Jurkat, Clone E6-1 (cell line): ENCODE measurements at places on chromosomes 2 and 18.

DNA sequence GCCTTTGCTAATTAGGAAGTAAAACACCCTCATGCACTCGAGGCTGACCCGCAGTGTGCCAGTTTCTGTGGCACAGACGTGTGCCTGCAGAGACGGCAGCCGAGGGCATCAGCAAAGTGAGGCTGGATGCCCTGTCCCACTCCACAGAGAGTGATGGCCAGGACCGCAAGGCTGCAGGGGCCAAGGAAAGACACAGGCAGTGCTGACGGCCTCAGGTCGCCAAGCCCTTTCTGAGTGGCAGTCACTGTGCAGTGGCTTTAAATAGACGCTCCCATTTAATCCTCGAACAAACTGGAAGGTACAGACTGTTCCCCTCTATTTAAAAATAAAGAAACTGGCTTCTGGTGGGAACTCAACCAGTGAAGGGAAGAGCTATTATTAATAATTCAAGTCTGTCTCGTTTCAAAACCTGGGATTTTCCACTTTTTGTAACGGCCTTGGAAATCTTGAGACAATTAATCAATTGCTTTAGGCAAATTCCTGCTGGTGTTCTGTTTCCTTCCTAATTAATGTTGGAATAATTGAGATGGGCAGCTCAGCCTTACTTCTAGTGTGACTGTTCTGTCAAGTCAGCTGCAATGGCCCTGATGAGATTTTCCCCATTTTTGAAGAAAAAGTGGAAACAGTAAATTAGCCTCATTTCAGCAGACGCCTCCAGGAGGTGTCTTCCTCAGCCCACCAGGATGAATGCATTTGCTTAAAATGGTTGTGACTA, 644.6 kb upstream of the RAB6C start:
- DNase-seq = no peak

DNA sequence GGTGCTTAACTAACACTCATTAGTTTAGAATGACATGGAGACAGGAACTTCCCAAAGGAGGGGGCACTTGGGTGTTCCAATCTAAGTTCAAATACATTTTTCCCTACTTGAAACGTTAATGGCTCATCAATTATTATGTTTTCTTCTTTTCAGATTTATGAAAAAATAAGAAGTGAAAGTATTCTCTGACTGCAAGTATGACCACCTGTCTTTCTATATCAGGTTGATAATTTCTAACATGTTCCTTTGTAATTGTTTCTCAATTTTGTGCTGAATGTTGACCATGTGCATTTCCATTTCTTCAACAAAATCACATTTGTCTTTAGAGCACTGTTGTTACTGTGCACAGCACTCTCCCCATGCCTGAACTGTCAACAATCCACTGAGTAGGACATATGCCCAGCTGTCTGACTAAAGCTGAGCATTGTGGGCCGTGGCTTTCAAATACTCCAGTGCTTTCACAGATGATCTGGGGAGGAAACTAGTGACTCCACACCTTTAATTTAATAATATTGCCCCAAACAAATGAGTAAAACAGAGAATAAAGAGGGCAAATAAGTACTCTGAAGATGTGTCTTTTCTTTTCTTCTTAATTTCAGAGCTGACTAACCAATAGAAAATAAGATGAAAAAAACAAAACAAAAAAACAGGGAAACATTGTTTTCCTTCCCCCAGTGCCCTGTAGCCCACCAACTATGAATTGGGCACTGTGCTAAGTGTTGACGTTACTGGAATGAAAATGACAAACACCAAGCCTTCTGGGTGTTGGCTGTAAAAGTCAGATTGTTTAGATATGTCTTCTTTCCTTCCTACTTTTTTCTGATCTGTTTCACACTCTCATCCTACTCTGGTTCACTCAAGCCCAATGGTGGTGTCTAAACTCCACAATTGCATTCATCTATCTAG, 16.0 kb downstream of the LANCL1 start:
- DNase-seq = no peak

DNA sequence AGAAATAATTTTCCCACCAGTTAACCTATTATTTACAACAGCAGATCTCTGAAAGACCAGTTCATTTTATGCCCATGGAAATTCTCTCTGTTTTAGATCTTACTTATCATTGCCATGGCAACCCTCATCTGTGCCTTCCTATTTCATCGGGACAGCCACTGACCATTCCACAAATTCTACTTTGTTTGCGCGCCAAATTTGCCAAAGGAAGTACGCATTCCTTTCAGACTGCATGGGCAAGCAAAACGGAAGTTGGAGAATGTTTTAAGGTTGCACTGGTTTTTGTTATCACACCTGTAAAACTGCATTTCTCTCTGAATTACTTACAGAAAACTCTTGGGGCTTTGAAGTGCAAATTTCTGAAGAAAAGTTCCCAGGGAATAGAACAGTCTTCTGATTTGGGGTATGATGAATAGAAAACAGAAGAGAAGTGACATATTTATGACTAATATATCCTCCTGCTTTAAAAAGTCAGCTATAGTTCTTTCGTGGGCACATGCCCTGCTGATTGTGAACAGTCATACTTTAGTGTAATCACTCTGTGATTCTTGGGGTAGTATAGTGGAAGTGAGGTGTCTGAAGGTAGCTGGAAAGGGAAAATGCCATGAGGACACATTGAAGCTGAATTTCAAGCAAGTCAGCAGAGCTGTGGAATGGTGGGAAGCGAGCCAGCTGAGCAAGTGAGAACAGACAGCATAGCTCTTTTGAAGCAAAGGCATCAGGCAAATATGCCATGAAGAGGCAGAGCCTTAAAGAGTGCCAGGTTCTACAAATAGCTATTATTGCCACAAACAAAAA, 20.9 kb downstream of the NETO1 start:
- no peak for DNase-seq

DNA sequence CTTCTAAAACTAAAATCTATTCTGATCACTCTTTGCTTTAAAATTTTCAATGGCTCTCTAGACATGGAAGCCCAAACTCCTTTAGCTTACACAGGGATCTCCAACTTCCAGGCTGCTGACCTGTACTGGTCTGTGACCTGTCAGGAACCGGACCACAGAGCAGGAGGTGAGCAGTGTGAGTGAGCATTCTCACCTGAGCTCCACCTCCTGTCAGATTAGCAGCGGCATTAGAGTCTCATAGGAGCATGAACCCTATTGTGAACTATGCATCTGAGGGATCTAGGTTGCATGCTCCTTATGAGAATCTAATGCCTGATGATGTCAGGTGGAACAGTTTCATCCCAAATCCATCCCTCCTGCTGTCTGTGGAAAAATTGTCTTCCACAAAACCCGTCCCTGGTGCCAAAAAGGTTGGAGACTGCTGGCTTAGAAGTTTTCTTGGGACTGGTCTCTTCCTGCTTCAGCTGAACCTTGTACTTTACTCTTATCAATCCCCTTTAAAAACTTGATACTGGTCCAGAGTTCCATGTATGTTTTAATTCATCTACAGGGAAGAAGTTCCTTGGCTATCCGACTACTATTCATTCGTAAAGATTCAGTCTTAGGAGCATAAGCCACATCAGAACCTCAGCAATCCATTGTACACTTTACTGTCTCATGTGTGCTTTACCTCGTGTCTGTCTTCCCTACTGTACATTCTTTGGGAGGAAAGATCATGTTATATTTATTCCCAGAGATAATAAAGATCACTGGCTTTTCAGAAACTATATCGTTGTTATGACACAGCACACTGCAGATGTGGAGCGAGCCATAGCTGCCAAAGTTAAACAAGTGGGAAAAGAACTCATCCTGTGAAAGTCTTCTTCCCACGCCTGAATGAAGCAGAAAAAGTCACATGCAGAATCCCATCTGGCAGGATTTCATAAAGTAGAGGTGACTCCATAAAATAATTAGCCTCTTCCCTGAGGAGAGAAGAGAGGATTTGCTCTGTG, 183.8 kb downstream of the LRATD1 start:
- no peak for DNase-seq

GRCh38 chr2:85354286-85355072, at the start of the genes ELMOD3 and RETSAT:
Gene ELMOD3 (plus strand): TSS chr2:85354769. CDS start chr2:85357199, 2,430 bp downstream.
Gene RETSAT (minus strand): TSS chr2:85354528. CDS start chr2:85354507, 21 bp downstream.
- DNase-seq = peak; percentile 99

DNA sequence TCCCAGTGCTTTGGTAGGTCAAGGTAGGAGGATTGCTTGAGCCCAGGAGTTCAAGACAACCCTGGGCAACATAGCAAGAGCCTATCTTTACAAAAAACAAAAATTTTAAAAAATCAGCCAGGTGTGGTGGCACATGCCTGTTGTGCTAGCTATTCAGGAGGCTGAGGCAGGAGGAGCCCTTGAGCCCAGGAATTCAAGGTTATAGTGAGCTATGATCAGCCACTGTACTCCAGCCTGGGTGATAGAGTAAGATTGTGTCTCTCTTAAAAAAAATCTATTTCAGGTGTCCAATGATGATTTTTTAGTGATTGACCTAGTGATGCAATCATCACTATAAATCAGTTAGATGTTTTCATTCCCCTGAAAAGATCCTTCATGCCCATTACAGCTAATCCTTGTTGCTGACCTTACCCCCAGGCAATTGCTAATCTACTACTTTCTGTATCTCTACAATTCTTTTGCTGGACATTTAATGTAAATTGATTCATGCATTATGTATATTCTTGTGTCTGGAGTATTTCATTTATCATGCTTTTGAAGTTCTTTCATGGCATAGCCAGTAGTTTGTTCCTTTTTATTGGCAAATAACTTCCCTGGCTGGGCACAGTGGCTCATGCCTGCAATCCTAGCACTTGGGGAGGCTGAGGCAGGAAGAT, 10.3 kb downstream of the MOCOS start:
- DNase-seq = no peak
